Daoy (cell line): ENCODE measurements at places on chromosomes 6 and 20.

- no peak for DNase-seq
Observed at GRCh38 chr20:31746068-31746878, 7.2 kb downstream of the TPX2 start.

- DNase-seq: peak; percentile 66
Observed at GRCh38 chr6:41463062-41463930, 82.9 kb upstream of the FOXP4 start.

GRCh38 chr6:15832841-15833240 lies 170.0 kb upstream of the DTNBP1 start:
- no peak for DNase-seq

GRCh38 chr6:44431118-44431725 lies 43.7 kb downstream of the CDC5L start:
- peak; percentile 61 for DNase-seq

DNA sequence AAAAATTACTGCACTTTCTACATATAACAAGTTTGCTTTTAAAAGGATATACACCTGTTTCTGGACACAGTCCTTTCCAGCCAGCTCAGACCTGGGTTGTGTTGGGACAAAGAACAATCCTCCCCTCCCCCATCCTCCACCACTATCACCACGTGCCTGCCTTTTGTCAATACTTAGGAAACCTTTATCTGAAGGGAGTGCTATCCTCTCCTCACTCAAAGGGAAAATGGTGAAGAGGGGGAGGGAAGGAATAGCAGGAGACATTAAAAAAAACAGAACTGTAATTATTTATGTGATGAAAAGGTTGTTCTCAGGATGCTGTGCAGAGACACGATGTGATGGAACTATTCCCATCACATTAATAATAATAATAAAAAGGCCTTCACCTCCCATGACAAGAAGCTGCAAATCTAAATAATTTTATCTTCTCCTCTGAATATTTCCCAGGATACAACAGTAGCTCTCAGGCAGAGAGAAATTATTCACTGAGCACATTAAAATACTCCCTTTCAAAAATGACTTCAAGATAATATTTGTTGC lies 105.5 kb downstream of the NRSN1 start:
- no peak for DNase-seq
